HCT116 (cell line): ENCODE measurements at places on chromosomes 3 and 15. TPM values are rescaled to one million over a fixed set of nuclear protein-coding genes. Genes with fewer than 3 reads are reported as not detected.
A peak's percentile ranks its signal among the peaks of the same experiment; 100 is the strongest.

DNA sequence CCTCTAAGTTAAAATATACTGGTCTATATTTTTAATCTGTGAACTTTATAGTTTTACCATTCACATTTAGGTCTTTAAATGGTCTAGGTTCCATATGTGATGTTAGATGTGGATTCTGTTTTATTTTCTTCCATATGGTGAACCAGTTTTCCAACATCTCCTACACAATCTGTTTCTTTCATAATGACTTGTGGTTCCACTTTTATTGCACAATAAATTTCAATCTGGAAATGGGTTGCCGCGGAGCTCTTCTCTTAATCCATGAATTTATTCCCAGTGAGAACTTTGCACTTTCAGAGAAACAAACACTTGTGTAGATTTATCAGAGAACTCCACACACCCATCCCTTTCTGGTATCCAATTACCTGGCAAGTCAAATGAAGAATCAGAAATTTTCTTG is 20.9 kb upstream of the SPPL2A start:
- no peak for DNase-seq

DNA sequence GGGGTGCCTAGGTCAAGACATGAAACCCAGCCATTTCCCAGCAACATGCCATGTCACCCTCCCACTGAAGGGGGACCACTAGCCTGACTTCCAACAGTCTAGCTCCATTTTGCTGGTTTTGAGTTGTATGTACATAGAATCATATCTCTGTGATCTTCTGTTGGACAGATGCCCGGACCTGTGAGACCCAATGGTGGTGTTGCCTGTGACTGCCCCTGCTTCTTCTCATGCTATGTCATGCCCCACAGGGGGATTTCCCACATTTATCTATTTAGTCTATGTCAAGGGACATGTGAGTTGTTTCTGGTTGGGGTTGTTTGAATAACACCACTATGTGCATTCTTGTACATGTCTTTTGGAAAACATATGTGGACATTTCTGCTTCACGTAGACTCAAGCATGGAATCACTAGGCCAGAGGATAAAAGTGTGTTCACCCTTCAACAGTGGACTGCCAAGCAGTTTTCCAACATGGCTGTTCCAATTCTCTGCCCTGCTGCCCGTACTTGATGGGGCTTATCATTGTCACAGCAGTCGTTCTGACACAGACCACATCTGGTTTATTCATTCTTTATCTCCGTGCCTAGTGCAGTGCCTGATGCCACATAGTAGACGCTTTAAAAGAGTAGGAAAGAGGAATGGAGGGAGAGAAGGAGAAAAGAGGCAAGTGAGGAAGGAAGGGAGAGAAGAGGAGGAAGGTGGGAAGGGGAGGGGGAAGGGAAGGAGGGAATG is 114.4 kb downstream of the TPRA1 start:
- no peak for DNase-seq

DNA sequence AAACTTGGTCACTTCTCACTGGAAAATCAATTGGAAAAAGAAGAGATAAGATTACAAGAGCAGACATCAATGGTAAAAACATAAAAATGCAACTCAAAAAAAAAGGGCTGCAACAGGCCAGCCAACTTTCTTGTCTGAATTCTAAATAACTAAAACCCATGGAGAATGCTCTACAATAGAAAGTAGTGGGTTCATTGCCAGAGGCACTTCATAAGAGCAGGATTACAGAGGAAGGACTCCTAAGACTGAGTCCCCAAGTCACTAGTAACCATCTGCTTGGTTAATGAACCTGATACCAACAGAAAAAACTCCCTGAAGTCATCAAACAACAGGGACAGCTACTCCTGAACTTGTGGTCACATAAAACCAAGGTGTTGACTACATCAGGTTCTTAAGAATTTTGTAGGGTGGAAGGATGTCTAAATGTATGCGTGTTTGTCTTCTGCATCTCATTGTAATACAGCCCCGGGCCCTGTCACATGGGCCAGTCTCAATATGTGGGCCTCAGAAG is 148.6 kb downstream of the IMPG2 start:
- no peak for DNase-seq

- no peak for DNase-seq
These were observed 112.2 kb downstream of the DCLK3 start for GRCh38 chr3:36652104-36652503.

- DNase-seq: no peak
These were observed 71.7 kb upstream of the TTC14 start for GRCh38 chr3:180530276-180530675.

DNA sequence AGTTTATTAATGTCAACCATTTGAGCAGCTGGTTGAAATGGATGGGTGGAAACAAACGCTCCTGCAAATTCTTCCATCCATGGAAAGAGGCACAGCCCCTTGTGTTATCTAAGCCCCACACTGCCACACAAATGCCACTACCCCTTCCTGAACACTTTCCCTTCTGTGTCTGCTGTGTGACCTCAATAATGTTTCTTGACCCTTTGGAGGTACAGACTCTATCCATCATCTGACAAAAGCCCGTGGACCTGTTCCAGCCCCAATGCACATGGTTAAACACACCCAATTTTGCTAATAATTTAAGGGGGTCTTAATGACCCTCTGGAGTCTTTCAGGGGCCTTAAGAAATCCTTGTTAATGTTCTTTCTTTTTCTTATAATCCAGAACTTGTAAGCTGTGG is 482.2 kb upstream of the CFAP20DC start:
- no peak for DNase-seq

DNA sequence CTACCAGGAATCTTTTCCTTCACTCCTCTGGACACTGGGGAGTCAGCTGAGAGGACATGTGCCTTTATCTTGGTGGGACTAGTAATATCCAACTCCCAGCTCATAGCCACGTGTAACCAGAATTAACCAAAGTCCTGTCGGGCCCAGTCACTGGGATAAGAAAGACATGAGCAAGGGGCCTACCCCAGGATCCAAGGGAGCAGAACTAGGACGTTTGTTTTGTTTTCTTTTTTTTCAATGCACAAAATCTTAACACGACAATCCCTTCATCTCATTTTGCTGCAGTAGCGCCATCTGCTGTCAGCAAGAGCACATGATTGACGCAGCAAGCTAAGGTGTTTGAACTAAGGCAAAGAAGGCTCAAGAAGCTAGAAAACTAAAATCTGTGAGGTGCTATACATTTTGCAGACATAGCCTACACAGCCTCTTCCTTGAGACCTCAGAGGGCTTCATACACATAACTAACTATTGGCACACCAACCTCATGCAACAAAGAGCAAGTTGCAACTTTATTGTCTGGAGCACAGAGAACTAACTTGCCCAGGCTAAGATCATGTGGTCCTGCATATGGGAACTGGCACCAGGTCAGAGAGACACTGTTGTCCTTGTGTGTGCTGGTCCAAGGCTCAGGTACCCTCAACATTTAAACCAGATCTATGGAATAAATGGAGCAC is 43.6 kb downstream of the RLBP1 start:
- peak; percentile 52 for DNase-seq

- DNase-seq: no peak
These were observed at the start of gene AVEN for GRCh38 chr15:34038871-34039789. Gene AVEN (minus strand): TSS chr15:34039204. CDS start chr15:34039046, 158 bp downstream.

GRCh38 chr3:192914848-192915247 is 2.8 kb downstream of the MB21D2 start:
- DNase-seq: no peak

DNA sequence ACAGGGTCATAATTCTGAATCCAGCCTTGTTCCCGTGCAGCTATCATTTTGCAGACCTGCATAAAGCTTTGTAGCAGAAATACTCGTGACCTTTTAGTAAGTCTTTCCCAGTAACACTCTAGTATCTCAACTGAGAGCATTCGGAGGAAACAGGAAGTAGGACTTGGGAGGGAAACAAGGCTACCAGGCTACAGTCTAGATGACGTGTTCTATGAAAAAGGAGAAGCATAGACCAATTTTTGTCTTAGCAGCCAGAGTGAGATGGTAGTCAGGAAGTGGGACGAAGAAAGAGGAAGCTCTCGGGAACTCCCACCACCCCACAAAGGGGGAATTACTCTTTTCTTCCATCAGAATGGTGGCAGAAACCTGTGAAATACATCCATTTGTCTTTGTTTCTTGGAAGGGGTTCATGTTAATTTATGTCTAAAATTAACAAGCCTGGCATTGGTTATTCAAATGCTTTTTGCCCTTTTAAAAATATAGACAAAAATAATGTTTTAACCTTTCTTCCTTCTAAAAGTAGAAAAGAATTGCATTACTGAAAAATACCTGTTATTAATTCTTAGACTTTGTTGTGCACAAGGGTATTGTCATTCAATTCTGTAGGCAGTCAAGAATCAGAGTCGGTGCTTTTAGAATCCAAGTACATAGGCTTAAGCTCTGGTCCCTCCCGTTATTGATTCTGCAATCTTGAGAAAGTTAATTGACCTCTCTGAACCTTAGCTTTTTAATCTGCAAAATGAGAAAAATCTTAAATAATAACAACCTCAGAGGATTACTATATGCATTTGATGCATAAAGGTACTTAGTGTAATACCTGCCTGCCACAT is 1.6 kb upstream of the SUCNR1 start:
- no peak for DNase-seq

- DNase-seq: no peak
These were observed 269.8 kb downstream of the THSD4 start for GRCh38 chr15:71385026-71385425.

The GPR171 gene
- not detected for total RNA-seq

The C3orf85 gene
- total RNA-seq: not detected

The TMEM43 gene
- total RNA-seq: 32.4 TPM
